IPS DF 19.7 (cell line): ENCODE measurements at places on chromosomes 13 and 19.

GRCh38 chr13:96710166-96710862 lies 284.0 kb downstream of the OXGR1 start:
- peak; percentile 3 for DNase-seq

GRCh38 chr13:108993346-108993745 lies 363.9 kb downstream of the MYO16 start:
- DNase-seq = no peak

DNA sequence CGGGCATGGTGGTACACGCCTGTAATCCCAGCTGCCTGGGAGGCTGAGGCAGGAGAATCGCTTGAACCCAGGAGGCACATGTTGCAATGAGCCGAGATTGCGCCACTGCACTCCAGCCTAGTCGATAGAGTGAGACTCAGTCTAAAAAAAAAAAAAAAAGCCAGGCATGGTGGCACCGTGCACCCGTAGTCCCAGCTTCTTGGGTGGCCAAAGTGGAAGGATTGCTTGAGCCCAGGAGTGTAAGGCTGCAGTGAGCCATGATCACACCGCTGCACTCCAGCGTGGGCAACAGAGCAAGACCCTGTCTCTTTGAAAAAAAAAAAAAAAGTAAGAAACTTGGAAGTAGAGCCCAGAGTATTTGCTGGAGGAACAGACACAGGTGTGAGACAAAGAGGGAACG lies 27.7 kb downstream of the CCDC8 start:
- no peak for DNase-seq

- no peak for DNase-seq
These were observed 60.7 kb downstream of the KLF2 start for GRCh38 chr19:16385296-16385695.

DNA sequence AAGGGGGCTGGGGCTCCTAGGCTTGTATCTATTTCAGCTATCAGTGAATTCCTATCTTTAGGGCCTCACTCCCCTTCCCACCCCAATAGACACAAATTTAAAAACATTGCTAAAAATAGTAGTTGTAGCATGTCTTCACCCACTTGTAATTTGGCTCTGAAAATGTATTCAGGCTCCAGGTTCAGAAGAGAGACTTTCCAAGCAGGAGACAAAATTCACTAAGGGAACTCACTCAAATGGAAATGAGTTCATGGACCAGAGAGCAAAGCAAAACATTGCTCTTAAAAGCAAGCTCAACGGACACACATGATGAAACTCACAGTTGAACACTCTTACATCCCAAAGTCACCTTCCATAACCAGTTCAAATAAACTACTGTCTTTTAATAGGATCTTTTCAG lies 36.8 kb downstream of the PHF11 start:
- no peak for DNase-seq

- peak; percentile 90 for DNase-seq
These were observed 36.1 kb downstream of the ACTN4 start for GRCh38 chr19:38683393-38684077.

GRCh38 chr13:25764378-25764777 lies 287.4 kb downstream of the SHISA2 start:
- no peak for DNase-seq

DNA sequence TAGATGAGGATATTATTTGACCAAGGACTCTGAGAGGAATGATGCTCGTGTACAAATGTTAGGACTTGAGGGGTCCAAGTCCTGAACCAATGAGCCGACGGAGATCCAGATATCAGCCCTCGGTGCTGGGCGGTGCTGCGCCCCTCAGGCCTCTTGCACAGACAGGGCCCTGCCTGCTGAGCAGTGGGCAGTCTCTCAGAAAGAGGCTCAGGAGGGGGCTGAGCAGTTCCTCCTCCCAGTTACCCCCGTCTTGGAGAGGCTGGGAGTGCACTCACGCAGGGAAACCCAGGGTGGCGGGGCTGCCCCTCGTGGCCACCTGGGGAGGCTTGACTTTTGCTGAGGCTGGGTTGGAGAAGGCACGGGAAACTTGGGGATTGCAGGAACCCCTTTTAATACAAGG lies 18.4 kb downstream of the TEX29 start:
- no peak for DNase-seq

DNA sequence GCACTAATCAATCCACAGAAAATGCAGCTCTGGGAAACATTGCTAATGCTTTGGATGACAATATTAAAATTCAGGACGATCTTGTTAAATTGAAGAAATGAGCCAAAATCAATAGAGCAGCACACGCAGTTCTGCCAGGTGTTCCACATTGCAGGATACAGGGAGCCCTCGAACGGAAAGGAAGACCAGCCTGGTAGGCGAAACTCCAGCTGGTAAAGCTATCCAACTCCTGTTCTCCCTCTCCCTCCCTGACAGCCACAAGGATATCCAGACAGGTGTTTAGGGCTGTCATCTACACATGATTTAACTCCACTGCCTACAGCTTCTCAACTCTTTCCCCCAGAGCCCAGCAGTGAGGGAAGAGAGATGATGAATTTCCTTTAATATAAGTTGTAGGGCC lies 67.7 kb downstream of the EPSTI1 start:
- DNase-seq = no peak

GRCh38 chr13:80131204-80131603 lies 209.7 kb downstream of the SPRY2 start:
- DNase-seq = no peak

GRCh38 chr19:43957891-43958290 lies 6.9 kb downstream of the ZNF221 start:
- no peak for DNase-seq

GRCh38 chr19:34772697-34773554 lies at the start of gene ZNF599:
Gene ZNF599 (minus strand): TSS chr19:34773215. CDS start chr19:34772841, 374 bp downstream.
- peak; percentile 75 for DNase-seq

DNA sequence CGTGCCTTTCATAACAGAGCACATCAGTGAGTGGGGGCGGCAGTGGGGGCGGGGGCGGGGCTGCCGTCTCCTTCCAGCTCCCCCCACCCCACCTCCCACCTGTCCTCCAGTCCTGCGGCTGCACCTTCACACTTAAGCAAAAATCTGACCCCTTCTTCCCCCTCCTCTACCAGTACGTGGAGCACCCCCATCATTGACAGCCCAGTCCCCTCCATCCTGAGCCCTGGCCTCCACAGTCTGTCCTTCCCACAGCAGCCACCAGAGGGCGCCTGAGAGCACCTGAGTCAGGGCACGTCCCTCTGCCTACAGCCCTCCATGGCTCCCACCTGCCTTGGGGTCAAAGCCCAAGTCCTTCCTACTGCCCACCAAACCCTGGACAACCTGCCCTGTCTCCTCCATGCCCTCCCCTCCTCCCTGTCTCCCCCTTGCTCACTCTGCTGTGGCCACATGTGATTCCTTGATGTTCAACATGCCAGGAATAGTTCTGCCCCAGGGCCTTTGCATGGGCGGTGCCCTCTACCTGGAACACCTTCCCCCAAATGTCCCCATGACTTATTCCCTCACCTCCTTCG lies 4.0 kb downstream of the EBI3 start:
- no peak for DNase-seq

DNA sequence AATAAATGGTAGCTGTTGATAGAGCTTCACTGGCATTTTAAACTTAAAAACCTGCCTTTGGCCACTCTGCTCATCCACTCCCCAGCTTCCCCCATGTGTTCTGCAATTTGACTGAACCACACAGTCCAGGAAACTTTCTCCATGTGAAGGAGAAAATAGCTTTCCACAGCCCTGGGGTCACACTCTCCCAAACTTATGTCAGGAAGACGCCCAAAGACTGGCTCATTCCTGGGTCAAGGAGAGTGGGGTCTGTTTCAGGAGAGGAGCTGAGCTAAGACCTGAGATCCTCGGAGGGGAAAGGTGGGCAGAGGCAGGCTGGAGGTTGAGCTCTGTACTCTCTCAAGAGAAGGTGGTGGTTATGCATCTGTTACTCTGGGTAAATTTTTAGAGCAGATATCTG lies 48.7 kb upstream of the GPI start:
- no peak for DNase-seq

GRCh38 chr19:33957804-33958203 lies 161.1 kb downstream of the KCTD15 start:
- no peak for DNase-seq

DNA sequence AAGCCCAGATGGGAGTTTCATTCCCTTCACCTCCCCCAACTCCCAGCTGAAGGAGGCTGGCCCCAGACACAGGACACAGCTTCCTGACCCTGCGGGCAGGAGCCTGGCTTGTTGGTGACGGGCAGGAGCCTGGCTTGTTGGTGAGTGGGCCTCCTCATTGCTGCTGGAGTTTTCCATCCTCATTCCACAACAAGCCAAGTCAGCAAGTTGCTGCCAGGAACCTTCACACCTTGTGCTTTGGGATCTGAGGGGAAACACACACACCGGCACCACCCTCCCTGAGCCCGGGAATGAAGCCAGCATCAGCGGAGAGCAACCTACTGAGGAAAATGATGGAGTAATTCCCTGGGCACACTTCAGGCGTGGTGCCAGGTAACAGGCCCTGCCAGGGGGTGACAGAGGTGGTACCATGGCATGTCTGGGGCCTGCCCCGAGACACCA lies 74.9 kb downstream of the ALOX5AP start:
- DNase-seq = no peak

DNA sequence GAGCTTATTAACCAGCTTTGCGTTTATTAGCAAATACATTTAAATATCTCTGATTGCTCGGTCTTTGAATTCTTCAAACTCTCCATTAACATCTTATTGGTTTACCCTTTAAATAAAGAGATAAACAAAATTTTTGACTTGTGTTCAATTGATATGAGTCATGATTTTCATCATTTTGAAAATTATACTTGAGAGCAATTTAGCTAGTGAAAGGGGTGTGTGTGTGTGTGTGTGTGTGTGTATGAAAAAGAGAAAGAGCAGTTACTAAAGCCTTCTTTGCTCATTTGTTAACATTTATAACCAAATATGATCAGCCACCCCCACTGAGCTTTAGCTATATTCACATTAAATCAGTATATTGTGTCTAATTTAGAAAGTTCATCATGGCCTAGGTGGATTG lies 48.3 kb upstream of the FAM216B start:
- DNase-seq = no peak

DNA sequence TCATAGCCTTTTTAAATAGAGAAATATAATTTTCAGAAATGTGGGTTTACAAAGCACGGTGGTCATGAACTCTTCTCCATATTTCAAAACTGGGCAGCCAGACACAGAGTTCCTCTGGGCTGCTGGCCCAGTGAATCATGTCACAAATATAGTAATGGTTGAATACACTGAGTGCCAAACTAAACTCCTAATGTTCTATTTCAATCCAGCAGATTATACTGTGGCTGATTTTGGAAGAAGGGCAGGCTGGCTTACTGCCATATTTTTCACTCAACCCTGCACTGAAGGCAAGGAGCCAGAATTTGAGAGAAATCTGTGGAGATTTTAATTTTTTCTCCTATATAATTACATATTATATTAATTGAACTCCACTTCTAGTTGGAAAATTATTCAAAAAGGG lies 17.0 kb upstream of the PRR20A start:
- DNase-seq = no peak

DNA sequence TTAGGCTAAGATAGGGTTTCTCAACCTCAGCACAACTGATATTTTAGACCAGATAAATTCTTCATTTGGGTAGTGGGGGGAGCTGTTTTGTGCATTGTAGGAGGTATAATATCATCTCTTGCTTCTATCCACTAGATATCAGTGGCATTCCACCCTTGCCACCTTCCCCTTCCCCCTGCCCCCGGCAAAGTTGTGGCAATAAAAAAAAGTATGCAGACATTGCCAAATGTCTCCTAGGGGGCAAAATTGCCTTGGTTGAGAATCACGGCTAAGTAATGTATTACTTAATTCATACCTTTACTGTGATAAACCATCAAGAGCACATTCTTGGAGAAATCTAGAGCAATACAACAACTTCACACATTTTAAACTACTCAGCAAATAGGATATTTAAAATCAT lies 51.4 kb downstream of the UBL3 start:
- DNase-seq = no peak

DNA sequence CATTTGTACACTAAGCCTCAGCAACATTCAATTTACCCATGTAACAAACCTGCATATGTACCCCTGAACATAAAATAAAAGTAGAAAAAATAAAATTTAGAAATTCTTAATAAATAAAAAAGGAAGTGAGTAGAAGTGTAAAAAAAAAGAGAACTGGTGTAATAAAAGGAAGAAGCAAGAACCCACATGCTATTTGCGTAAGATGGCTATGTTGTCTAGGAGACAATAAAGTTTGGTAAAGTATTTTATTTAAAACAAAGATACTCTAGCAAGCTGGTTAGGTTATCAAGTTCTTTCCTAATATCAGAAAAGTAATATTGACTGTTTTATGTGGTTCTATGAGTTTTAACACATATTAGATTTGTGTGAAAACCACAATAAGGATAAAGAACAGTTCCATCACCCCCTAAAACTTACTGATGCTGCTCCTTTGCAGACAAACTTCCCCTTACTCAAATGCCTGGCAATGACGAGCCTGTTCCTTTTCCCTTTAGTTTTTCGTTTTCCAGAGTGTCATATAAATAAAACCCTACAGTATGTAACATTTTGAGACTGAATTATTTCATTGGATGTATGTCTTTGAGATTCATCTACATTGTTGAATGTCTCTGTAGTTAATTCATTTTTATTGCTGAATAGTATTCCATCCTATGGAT lies 98.9 kb downstream of the TNFSF13B start:
- DNase-seq = no peak

- no peak for DNase-seq
These were observed 21.7 kb upstream of the RXFP2 start for GRCh38 chr13:31717583-31717982.

DNA sequence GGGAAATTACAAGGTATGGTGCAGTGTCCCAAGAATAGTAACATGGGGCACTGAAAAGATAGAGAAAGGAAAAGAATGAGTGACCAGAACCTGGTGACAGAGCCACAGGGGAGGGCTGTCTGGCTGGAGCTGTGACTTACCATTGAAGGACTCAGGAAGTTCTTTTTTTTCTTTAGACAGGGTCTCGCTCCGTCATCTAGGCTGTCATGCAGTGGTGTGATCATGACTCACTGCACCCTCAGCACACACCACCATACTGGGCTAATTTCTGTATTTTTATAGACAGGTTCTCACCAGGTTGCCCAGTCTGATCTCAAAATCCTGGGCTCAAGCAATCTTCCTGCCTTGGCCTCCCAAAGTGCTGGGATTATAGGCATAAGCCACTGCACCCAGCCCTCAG lies 8.8 kb upstream of the CPB2 start:
- no peak for DNase-seq

GRCh38 chr19:30293051-30293785 lies 79.0 kb upstream of the ZNF536 start:
- DNase-seq = no peak

GRCh38 chr19:19416280-19416679 lies 10.8 kb downstream of the GATAD2A start:
- no peak for DNase-seq

- no peak for DNase-seq
These were observed 125.9 kb downstream of the COL4A2 start for GRCh38 chr13:110433014-110433413.

- DNase-seq = no peak
These were observed 1658.6 kb upstream of the MIR17HG start for GRCh38 chr13:89688918-89689317.

GRCh38 chr13:74005320-74006157 lies 128.7 kb downstream of the KLF12 start:
- no peak for DNase-seq
